Adipocyte (in vitro differentiated cells): ENCODE measurements at places on chromosomes 1 and 21.

DNA sequence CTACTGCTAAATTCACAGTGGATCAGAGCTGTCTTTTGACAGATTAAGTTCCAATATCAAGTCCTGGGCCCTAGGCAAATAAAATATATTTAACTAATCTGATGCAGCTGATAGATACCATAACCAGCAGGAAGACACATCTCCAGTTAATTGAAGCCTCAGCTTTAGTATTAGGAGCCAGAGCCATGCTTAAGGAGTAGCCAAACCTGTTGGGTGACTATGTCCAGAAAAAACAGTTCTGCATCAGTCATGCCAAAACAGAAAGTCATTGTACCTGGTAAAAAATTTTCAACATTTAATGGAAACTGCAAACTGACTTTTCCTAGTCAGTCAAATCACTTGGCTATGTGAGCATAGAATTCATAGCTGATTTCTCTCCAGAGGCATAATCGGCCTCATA is 200.5 kb upstream of the RUNX1 start:
- DNase-seq, result no peak

DNA sequence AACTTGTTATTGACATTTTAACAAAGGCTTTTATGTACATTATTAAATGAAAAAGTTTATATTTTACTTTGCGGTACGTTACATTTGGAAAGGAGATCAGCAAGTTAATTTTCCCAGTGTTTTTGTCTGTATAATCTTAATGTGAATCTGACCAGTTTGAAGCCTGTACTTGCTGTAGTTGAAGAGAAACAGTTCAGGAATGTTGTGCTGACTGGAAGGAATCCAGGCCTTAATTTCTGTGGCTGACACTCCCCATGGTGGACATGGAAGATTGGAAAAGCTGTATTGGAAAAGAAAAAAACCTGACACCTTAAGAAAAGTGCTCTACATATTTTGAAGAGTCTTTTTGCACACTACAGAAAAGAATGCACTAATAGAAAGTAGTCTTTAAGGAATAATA is 15.5 kb downstream of the LEPR start:
- DNase-seq, result peak; percentile 75

DNA sequence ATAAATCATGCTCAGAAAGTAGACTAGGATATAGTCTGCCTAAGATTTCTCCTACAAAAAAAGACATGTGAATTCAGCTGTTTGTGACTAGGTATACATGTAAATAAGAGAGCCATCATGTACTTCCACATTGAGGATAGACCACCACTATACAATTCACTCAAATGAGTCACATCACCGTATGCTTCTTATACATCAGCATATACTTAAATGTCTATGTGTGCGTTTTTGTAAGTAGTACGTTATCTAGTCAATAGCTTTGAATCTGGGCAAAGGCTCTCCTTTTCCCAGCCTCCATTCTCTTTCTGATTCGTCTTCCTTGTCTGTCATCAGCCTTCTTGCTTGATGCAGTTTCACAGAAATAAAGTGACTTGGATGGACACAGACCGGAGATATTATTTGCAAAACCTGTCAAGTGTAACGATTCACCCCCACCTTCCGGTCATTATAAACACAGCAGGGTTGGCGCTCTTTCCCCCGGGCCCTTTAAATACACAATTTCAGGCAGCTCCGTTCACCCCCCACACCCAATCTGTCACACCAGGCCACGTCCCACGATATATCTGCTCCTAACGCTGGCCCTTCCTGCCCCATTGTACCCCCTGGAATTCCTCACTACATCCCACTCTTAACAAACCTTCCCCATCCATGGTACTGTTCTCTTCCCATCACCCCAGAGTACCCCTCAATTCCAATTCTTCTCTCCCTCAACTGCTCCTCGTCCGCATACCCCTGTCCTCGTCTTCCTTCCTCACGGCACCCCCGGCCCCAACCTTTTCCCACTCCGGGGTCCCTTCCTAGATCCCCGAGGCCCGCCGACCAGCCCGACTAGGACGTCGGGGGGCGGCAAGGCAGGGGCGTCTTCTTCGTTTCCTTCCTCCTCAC is 636 bp downstream of the VAMP4 start:
- peak; percentile 74 for DNase-seq

DNA sequence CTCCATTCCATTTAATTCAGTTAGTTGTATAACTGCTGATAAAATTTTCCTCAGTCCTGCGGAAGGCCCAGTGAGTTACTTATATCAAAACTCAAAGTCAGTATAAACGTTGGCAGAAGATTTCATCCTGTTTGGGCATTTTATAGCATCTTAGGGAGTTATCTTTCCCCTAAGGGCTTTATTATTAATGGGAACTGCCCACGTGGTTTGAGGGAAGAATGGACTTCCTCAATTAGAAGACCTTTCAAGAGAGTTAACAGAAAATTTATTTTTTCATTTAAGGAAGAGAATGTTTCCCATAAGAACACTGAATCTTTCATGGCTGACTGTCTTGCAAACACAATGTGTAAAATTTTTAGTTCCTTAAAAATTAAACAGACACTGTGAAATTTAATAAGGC is 400.1 kb downstream of the NEGR1 start:
- DNase-seq, result no peak

- no peak for DNase-seq
Observed at GRCh38 chr1:184157394-184157742, 105.8 kb downstream of the TSEN15 start.

DNA sequence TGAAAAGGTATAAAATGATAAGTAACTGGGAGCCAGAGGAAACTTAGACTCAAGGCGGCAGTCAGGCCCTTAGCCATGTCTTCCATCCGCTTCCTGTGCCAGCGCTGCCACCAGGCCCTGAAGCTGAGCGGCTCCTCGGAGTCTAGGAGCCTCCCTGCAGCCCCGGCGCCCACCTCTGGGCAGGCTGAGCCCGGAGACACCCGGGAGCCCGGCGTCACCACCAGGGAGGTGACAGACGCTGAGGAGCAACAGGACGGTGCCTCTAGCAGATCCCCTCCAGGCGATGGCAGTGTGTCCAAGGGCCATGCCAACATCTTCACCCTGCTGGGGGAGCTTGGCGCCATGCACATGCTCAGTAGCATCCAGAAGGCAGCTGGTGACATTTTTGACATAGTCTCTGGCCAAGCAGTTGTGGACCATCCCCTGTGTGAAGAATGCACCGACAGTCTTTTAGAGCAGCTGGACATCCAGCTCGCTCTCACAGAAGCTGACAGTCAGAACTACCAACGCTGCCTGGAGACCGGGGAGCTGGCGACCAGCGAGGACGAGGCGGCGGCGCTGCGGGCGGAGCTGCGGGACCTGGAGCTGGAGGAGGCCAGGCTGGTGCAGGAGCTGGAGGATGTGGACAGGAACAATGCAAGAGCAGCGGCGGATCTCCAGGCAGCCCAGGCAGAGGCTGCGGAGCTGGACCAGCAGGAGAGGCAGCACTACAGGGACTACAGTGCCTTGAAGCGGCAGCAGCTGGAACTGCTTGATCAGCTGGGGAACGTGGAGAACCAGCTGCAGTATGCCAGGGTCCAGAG is at the start of gene BECN2:
Gene BECN2 (plus strand): TSS at position 76 of the 803 bp plus-strand sequence. CDS start 0 bp downstream, at position 76.
- DNase-seq, result no peak

- no peak for DNase-seq
Observed at GRCh38 chr1:203406446-203407045, 55.6 kb upstream of the FMOD start.

DNA sequence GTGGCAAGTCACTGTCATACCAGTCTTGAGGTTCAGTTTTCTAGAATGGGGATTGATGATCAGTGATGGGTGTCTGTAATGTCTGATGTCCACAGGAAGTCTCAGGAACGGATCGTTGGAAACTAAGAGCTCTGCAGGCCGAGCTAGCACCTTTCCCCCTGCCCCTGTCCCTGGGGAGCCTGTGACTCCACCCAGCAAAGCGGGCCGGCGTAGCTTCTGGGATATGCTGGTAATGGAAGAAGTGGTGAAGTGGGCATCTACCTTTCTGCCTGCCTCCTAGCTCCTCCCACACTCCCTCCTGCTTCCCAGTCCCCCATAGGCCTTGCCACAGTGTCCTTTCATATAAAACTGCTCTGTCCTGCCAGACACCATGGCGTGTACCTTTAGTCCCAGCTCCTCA is 13.4 kb downstream of the HYI start:
- no peak for DNase-seq

- DNase-seq, result peak; percentile 57
Observed at GRCh38 chr1:201740086-201740541, 88.8 kb upstream of the IPO9 start.

GRCh38 chr1:22830041-22830566 is 119.5 kb downstream of the EPHB2 start:
- DNase-seq, result no peak

DNA sequence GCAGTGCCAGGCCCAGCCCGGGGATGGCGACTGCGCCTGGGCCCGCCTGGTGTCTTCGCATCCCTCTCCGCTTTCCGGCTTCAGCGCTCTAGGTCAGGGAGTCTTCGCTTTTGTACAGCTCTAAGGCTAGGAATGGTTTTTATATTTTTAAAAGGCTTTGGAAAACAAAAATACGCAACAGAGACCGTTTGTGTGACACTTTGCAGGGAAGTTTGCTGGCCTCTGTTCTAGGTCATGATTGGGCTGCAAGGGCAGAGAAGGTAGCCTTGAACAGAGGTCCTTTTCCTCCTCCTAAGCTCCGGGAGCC is 719 bp downstream of the SOD1 start:
- DNase-seq, result no peak

DNA sequence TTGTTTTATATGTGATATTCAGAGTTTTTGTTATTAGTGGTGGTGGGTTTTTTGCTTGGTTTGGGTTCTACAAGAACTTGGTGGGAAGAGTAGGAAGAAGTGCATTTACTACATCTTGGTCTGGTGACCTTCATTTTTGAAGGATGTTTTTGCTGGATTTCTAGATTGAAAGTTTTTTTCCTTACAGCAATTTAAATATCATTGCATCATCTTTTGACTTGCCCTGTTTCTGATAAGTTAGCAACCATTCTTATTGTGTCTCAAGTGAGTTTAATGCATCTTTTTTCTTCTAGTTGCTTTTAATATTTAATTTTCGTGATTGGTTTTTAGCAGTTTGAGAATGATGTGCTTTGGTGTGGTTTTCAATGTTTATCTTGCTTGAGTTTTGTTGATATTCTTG is 447.7 kb downstream of the DISC1 start:
- peak; percentile 33 for DNase-seq

DNA sequence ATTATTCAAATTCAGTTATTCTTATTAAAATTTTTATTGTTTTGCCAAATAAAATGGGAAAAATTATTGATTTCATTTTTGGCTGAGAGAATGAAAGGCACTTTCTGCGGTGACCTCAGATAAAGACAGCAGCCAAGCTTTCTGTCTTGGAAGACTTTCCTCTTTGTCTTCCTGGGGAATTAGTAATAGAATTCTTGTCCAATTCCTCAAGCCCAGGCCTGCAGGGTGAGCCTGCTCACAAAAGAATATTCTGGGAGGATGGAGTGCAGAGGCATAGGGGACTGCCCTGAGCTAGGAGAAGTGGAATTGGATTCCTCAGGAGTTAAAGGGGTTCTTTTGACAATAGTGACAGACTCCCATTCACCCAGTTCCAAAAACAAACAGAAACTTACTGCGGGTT is 614.5 kb upstream of the ADGRL2 start:
- DNase-seq, result peak; percentile 6

DNA sequence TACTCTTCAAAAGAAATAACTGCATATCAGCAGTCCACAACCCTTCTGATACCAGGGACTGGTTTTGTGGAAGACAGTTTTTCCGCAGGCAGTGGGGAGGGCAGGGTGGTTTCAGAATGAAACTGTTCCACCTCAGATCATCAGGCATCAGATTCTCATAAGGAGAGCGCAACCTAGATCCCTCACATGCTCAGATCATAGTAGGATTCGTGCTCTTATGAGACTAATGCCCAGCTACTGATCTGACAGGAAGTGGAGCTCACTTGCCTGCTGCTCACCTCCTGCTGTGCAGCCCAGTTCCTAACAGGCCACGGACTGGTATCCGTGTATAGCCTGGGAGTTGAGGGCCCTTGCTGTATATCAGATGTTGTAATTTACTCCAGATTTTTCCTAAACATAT is 11.5 kb downstream of the RO60 start:
- no peak for DNase-seq

GRCh38 chr1:157838966-157839365 is 2.6 kb downstream of the CD5L start:
- DNase-seq, result no peak

GRCh38 chr1:34002810-34003209 is 138.9 kb downstream of the HMGB4 start:
- DNase-seq, result no peak

- no peak for DNase-seq
Observed at GRCh38 chr1:184889902-184890301, 84.4 kb downstream of the NIBAN1 start.

- DNase-seq, result peak; percentile 43
Observed at GRCh38 chr1:203669739-203670138, 43.1 kb downstream of the ATP2B4 start.

- no peak for DNase-seq
Observed at GRCh38 chr1:230278871-230279582, 147.1 kb downstream of the PGBD5 start.

DNA sequence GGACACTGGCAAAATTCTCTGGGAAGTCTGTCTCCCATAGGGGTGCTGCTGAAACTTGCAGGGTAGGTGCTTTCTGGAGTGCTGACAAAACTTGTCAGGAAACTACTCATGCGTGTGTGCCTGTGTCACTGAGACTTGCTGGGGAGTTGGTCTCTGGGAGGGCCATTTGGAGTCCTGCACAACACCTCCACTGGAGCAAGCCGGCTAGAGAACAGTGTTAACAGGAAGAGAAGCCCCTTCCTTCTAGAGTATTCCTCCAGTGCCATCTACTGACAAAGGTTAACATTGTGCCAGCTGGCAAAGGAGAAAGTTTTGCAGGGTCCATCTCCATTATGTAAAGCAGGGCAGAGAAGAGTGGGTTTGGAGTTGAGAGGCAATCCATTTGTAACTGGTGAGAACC is 30.0 kb downstream of the ZMYM4 start:
- peak; percentile 73 for DNase-seq

GRCh38 chr1:15620902-15621682 is 3.8 kb downstream of the DDI2 start:
- DNase-seq, result no peak

DNA sequence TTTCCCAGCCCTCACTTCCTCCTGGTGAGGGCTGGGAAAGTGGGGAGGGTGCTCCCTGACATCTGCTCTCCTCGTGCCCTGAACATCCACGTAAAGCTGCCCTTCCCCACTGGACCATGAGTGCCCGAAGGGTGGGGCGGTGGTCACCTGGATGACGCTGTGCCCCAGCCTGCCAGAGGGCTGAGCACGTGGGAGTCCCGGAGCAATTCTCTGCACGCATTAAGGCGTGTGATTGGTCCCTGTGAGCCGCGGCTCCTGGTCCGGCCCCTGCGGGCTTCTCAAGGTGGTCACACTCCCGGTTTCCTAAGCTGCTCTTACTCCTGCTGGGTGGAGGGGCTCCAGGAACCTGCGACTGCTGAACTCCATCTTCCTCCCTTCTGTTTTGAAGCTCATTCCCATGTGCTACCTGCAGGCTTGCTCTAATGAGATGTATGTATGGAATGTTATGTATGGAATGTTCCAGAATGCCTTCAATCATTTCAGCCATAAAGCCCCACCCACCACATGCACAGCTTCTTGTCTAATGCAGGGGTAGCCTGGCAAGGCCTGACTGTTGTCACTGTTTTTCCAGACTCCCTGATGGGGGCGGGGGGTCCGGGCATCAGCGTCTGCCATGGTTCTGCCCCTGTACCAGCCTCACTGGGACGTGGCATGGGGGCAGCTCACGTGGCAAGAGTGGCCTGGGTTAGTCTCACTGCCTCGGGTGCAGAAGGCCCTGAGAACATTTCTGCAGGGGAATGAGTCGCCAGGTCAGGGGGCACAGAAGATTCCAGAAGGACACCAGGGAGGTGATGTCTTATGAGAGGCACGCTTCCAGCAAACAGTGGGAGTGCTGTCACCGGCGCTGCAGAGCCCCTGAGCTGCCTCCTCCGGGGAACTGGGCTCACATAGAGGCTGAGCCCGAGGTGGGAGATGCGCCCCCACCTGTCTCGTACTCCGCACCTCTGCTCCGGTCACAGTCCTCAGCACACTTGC is 19.4 kb downstream of the KRTAP10-1 start:
- no peak for DNase-seq
